ENCODE measurements at places on chromosomes 6 and 20.

- DNase-seq: no peak
These were observed 3.9 kb downstream of the NOL4L start for GRCh38 chr20:32580970-32581838.

DNA sequence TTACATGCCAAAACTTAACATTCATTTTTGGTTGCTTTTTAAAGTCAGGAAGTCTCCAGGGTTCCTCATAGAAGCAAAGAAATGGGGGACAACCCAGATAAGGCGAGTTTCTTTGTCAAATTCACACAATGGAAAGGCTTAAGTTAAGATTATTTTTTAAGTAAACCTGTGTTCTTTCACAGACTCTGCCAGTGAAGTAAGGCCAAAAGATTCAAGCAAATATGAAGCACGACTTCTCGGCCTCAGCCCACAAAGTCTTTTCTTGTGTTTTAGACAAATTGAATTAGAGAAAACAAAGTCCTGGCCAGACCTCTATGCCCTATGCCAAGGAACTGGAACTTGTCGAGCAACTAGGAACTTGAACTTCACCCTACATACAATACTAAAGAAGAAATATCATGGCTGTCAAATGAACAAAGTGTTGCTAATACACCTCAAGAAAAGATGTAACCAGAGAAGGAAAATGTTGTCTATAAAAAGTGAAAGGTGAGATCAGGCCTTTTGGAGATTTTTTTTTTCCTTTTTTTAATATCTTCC, 540.0 kb upstream of the JARID2 start:
- no peak for DNase-seq

GRCh38 chr6:13006578-13007300, 290.2 kb downstream of the PHACTR1 start:
- DNase-seq: peak; percentile 63

DNA sequence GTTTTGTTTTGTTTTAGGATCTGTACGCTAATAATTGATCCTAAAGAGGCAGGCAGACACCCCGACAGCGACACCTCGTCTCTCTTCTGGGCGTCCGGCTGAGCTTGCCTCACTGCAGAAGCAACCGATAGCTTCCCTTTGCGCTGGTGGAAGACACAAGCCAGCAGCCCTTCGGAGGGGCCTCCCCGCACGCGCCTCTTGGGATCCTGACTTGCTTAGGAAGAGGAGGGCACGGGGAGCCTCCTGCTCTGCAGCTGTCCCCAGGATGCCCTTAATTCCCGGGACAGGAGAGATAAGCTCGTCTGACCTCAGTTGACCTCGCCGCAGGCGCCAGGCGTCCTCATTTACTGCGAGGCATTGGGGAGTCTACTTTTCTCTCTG, 94.0 kb downstream of the CD83 start:
- peak; percentile 44 for DNase-seq

DNA sequence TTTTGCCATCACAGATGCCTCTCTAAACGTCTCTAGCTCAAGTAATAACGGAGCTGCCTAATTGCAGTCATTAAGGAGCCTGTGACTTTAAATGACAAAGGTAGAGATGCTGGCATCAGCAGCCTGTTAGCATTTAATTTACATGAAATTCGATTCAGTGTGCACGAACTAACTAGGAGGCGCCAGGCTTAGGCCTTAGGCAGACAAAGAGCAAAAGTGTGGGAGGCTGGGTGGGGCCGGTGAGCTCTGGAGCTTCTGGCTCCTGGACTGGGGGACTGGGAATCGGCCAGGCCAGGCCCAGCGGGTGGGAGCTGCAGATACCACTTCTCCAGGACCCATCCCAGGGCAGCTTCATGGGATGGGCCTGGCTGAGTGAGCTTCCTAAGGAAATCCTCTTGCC, 170.0 kb upstream of the AGPAT4 start:
- DNase-seq: no peak

DNA sequence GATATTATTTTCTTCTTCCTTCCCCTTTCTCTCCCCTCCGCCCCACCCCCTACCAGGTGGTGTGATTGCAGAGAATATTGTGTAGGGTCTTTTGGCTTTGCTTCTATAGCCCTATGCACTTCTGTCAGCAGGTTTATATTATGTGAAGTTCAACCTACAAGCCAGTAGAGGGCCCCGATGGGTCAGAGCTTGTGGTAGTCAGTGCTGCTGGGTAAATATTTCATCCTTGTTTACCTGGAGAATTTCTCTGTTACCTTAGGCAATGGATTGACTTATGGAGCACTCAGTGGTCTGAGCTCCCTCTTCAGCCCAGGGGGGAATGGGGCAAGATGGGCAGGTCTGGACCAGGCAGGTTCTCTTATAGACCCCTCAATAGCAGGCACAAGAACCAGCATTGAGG, 720.9 kb downstream of the GRIK2 start:
- no peak for DNase-seq

- no peak for DNase-seq
These were observed 155.7 kb upstream of the SASH1 start for GRCh38 chr6:148186916-148187315.

DNA sequence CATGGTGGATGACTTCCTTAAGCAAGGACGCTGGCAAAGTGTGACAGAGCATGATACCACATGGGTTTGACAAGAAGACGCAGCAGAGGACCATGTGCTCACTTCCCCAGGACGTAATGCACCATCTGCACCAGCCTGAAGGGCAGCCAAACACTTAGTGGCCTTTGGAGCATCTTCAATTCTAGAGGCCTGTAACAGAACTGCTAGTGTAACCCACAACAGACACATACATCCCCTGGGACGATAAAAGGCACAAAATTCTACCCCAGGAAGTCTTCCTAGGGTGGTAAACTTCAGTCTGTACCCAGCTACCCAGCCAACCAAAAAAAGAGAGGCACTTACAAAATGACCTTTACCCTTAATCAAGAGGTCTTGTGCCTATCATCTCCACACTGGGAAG, 9.2 kb upstream of the CPNE1 start:
- no peak for DNase-seq

GRCh38 chr20:1509237-1509636, 18.0 kb upstream of the SIRPB2 start:
- no peak for DNase-seq

DNA sequence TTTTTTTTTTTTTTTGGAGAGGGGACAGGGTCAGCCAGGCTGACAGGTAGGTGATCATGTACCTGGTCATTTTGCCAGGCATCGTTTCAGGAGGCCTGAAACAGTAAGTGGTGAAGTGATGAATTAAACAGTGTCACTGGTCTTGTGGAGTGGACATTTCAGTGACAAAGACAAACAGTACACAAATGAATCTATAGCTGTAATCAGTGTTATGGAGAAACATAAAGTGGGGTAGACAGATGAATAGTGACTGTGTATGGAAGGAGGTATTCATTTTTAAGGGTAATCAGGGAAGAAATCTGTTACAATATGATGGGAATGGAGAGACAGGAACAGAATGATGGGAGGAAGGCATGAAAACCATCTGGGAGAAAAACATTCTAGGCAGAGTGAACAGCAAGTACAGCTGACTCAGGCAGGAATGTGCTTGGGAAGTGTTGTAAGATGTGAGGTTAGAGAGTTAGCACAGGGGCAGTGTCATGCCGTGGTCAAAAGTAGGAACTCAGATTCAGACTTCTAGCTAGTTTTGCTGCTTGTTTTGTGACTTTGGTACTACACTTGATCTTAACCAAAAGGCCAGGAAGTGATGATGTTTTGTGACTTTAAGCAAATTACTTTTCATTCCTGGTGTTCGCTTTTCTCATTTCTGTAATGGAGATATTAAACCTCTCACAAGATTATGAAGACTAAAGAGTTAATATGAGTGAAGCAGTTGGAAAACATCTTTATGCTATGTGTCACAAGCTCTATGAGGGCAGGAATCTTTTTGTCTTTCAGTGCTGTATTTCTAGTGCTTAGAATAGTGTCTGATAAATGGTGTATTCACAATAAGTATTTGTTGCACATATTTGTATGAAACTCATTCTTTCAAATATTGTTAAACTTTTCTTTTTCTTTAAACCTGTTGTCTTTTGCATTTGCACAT, 43.4 kb downstream of the QKI start:
- DNase-seq: peak; percentile 91

- no peak for DNase-seq
These were observed 7.1 kb upstream of the DUSP22 start for GRCh38 chr6:285030-285771.

GRCh38 chr20:60294632-60295031, 336.4 kb downstream of the CDH26 start:
- DNase-seq: no peak

- no peak for DNase-seq
These were observed 34.6 kb downstream of the QKI start for GRCh38 chr6:163449076-163449475.

DNA sequence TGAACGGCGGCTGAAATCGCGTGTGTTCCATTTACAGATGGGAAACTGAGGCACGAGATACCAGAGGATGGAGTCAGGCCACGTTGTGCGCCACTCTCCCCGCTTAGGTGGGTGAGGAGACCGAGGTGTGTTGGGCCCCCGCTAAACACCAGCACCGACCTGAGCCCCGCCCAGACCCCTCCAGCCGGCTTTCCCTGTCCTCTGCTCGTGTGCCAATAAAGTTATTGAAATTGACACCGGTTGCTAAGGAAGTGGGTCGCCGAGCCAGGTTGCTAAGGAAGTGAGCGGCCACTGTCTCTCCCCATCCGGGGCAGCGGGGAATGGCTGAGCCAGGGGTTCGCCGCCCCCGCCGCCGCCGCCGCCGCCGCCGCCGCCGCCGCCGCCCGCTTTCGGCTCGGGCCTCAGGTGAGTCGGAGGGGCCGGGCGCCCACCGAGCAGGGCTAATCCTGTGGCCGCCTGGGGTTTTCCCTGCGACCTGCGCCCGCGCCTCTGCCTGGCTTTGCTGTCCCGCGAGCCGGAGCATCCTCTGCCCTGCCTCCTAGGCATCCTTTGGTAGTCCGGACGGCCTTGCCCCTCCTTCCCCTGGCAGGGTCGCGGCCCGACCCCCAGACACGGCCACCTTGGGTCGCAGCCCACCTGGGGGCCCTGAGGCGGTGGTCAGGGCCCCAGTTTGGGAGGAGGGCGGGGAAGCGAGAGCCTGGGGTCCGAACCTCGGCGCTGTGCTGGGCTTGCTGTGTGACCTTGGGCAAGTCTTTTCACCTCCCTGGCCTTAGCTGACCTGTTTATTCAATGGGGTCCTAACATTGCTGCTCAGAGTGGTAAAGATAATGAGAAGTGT, at the start of gene KIF3B:
KIF3B (plus strand) TSS at position 291 of the 838 bp plus-strand sequence. CDS start 32,127 bp downstream, outside the sequence.
- peak; percentile 91 for DNase-seq

All from fibroblast of skin of right biceps (primary cell).